ENCODE measurements at places on chromosomes 11 and 22.
A peak's percentile ranks its signal among the peaks of the same experiment; 100 is the strongest.

GRCh38 chr11:13033760-13034533, 24.8 kb downstream of the RASSF10 start:
- DNase-seq: no peak

GRCh38 chr11:2389377-2390026, 11.0 kb upstream of the TSSC4 start:
- no peak for DNase-seq

- DNase-seq: no peak
Observed at GRCh38 chr11:95595973-95596489, 193.6 kb downstream of the FAM76B start.

GRCh38 chr22:33841281-33842005, 78.8 kb downstream of the LARGE1 start:
- no peak for DNase-seq

GRCh38 chr22:48135592-48135991, 1373.1 kb downstream of the TBC1D22A start:
- no peak for DNase-seq

DNA sequence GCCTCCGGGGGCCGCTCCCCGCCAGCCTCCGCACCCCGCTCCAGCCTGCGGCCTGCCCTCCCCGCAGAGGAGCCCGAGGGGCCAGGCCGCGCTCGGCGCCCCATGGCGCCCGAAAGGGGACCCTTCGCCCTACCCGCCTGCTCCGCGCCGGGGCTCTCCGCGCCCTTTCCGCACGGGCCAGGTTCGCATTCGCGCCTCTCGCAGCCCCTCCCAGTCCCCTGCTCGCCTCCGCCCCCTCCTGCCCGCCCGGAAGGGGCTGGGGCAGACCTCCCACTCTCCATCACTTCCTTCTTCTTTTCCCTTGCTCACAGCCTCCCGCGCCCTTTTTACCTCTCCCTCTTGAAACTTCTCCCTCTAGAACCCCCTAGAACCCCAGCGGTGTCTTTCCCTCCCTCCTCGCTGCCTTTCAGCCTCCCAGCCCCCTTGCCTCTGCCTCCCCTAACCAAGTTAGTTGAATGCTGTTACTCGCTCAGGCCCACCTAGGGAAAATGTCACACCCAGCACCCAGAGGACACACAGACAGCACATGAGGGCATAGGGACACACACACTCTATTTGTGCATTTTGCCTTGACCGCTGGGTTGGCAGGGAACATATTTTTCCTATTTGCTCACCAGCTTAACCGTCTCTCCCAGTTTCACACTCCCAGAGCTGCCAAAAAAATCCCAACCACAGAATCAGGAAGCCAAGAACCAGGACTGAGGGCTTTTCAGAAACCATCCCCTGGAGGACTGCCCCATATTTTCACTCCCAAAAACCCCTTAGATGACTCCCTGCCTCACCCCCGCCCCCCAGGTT, at the start of gene SLC43A3:
SLC43A3 (minus strand) TSS at position 193 of the 798 bp plus-strand sequence. CDS start 949 bp downstream, outside the sequence.
- DNase-seq: peak; percentile 84

GRCh38 chr22:17097062-17097461, 12.3 kb downstream of the IL17RA start:
- DNase-seq: no peak

GRCh38 chr11:85809191-85809590, 1.8 kb downstream of the SYTL2 start:
- DNase-seq: no peak

Measured in stimulated activated CD4-positive, alpha-beta T cell treated with anti-CD3 and anti-CD28 coated beads, Interleukin-4, amount 100 ng/mL, for 24 hours (primary cell).